ENCODE measurements at places on chromosomes 1 and 21. TPM values are rescaled to one million over a fixed set of nuclear protein-coding genes. Genes with fewer than 3 reads are reported as not detected.

Gene CELSR2
- 5.8 TPM for total RNA-seq

Gene AQP10
- total RNA-seq, result 0.12 TPM

Gene AKR7A2
- total RNA-seq, result 77.2 TPM

Gene STYXL2
- total RNA-seq, result 0.16 TPM

Gene CSF1
- 50.8 TPM for total RNA-seq

Gene MYOG
- 0.35 TPM for total RNA-seq

Gene AMY1A
- total RNA-seq, result not detected

Gene MPL
- total RNA-seq, result 0.27 TPM

Gene SELENBP1
- 62.7 TPM for total RNA-seq

Gene KRTAP7-1
- not detected for total RNA-seq

Gene ORC1
- 0.72 TPM for total RNA-seq

Gene MTARC2
- 16.8 TPM for total RNA-seq

Gene TMIGD3
- total RNA-seq, result 3.2 TPM

Gene NBPF10
- total RNA-seq, result 2.6 TPM

Gene HMGCS2
- total RNA-seq, result not detected

Gene FCRL6
- 0.94 TPM for total RNA-seq

Gene EPHA10
- total RNA-seq, result 0.74 TPM

Gene BEND5
- 2.6 TPM for total RNA-seq

Gene TAS1R1
- total RNA-seq, result not detected

Gene SEMA4A
- total RNA-seq, result 7.5 TPM

Gene PTGER3
- total RNA-seq, result 20.7 TPM

Gene CCDC185
- 0.50 TPM for total RNA-seq

Gene OR2L2
- total RNA-seq, result not detected

Gene ZNF683
- total RNA-seq, result not detected

Gene ICOSLG
- total RNA-seq, result 0.40 TPM

Gene IL24
- total RNA-seq, result not detected

Gene PTGFR
- total RNA-seq, result 11.6 TPM

Gene URB1
- 26.9 TPM for total RNA-seq

Gene FAM163A
- not detected for total RNA-seq

Gene RHBG
- total RNA-seq, result not detected

Gene NOL9
- total RNA-seq, result 21.2 TPM

Gene RNU1-3
- total RNA-seq, result under 0.01 TPM

Gene MACF1
- 752 TPM for total RNA-seq

Gene RBM11
- 1.5 TPM for total RNA-seq

Gene PSEN2
- total RNA-seq, result 64.4 TPM

Gene THEM5
- total RNA-seq, result not detected

Gene FAM131C
- total RNA-seq, result not detected

Gene IL12RB2
- total RNA-seq, result not detected

Gene AGL
- 117 TPM for total RNA-seq

Gene ADAM15
- 115 TPM for total RNA-seq

Gene SH2D1B
- total RNA-seq, result not detected

Gene NBPF4
- total RNA-seq, result not detected

Gene PCP4L1
- 2.8 TPM for total RNA-seq

Gene ELF3
- total RNA-seq, result 0.78 TPM

Gene DNAJC28
- total RNA-seq, result 4.1 TPM

Gene DNASE2B
- total RNA-seq, result not detected

Gene ASTN1
- total RNA-seq, result 2.2 TPM

Gene SPRR4
- not detected for total RNA-seq

Gene ZNF362
- total RNA-seq, result 22.8 TPM

Gene PTAFR
- 6.1 TPM for total RNA-seq

Gene FMO2
- 74.1 TPM for total RNA-seq

Gene RAB7B
- 1.7 TPM for total RNA-seq

Gene LMX1A
- 1.1 TPM for total RNA-seq

Gene CFAP141
- total RNA-seq, result not detected

Gene CCDC190
- total RNA-seq, result not detected

Gene SEMA6C
- 7.0 TPM for total RNA-seq

Gene PEX14
- 10.1 TPM for total RNA-seq

Gene SLFNL1
- 0.81 TPM for total RNA-seq

Gene ACTA1
- not detected for total RNA-seq

Data from gastroesophageal sphincter (tissue), 4 donors.